ENCODE measurements at places on chromosomes 7 and 10. TPM values are rescaled to one million over a fixed set of nuclear protein-coding genes. Genes with fewer than 3 reads are reported as not detected.

The GPR37 gene
- total RNA-seq = 0.36 TPM

The SYT15 gene
- total RNA-seq = 2.7 TPM

The ZNF3 gene
- 19.9 TPM for total RNA-seq

The STEAP4 gene
- not detected for total RNA-seq

The TUBAL3 gene
- 0.57 TPM for total RNA-seq

The GPR141 gene
- total RNA-seq = not detected

The C10orf143 gene
- 0.83 TPM for total RNA-seq

Measured in A549 treated with CORT108297 at 1 μM for 4 hours (cell line).